Muscle of back (tissue), 13 donors: ENCODE measurements at places on chromosomes 5 and 9. TPM values are rescaled to one million over a fixed set of nuclear protein-coding genes. Genes with fewer than 3 reads are reported as not detected.

GRCh38 chr9:3288686-3289085, 237.1 kb downstream of the RFX3 start:
- no peak for DNase-seq

- peak; percentile 58 for DNase-seq
Observed at GRCh38 chr5:57843059-57843367, 360.4 kb upstream of the ACTBL2 start.

- no peak for DNase-seq
Observed at GRCh38 chr9:137222190-137223077, at the start of gene RNF208. Gene RNF208 (minus strand): TSS chr9:137222240. CDS start chr9:137221212, 1,028 bp downstream.

GRCh38 chr5:161302559-161302958, 244.0 kb downstream of the GABRB2 start:
- peak; percentile 23 for DNase-seq

Gene MEGF10
- polyA plus RNA-seq = 33.3 TPM

DNA sequence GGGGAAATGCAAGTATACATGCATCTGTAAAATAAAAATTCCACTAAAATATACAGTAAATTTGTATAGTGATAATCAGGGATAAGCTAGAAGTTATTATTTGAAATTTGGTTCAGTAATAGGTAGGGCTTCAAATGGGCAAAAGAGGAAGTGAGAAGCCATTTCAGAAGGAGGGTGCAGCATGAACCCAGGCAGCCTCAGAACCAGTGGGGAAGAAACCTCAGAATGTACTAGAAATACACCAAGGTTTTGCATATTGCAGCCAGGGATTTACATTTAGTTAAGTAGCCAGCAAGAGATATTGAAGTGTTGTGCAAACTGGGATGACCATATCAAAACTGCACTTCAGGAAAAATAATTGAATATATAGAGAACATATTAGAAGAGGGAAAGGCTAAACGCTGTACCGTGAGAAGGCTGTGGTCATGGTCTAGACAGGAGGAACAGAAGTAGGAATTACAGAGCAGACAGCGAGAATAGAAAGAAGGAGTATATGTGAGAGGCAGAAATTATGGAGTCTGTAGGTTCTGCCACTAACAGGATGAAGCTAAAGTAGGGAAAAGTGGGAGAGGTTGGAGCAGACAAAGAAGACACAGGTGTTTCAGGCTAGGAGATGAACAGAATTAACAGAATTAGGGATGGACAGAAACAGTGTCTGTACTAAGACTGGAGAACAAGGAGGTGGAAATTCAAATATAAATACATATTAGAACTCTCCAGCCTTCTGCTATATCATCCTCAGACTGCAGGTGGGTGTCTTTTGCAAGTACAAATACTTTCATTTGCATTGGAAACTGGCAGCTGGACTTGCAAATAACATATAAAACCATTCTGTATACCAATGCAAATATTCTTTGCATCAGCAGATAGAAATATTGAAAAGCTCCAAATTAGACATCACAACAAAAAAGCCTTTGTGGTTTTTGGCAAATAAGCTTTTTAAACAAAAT, 335.6 kb downstream of the ZNF608 start:
- DNase-seq = no peak

GRCh38 chr5:174505621-174506020, 218.8 kb upstream of the MSX2 start:
- no peak for DNase-seq

- DNase-seq = no peak
Observed at GRCh38 chr5:143213851-143214363, 189.6 kb downstream of the NR3C1 start.

- no peak for DNase-seq
Observed at GRCh38 chr5:65808251-65808741, 86.3 kb downstream of the NLN start.

DNA sequence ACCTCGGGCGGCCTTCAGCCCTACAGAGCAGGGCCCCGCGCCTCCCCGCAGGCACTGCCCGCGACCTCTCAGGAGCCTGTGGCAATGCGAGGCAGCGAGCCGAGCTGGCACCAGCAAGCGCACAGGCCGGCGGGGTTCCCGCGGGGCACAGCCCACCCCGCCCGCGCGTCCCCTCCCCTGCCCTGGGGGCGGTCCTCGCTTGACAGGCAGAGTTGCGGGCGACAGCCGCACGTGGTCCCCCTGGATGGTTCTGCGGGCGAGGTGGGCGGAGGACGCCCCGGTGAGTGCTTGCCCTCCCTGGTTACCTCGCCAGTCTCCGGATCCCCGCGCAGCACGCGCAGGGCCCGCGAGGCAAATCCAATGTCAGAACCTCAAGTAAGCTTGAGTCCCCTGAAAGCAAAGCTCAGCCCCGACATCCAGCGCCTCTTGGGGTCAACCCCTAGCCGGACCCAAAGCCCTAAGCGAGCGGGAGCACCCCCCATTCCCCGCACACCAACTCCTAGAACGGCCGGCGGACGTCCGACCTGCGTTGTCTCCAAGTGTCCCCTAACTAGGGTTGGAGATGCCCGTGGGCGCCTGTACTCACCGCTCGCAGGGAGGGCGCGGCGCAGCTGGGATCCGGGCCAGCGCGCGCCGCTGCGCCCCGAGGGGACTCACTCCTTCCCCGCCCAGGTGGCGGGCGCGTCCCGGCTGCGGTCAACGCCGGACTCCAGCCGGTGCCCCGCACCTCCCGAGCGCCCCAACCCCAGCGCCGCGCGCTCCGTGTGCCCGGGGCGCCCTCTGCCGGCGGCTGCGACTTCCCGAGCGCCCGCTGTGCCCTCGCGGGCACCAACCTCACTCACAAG, at the start of gene DRD1:
TSS of gene DRD1 (minus strand) at position 123 of the 845 bp plus-strand sequence. CDS start 1,083 bp downstream, outside the sequence.
- peak; percentile 37 for DNase-seq

Gene CAST
- polyA plus RNA-seq = 119 TPM

DNA sequence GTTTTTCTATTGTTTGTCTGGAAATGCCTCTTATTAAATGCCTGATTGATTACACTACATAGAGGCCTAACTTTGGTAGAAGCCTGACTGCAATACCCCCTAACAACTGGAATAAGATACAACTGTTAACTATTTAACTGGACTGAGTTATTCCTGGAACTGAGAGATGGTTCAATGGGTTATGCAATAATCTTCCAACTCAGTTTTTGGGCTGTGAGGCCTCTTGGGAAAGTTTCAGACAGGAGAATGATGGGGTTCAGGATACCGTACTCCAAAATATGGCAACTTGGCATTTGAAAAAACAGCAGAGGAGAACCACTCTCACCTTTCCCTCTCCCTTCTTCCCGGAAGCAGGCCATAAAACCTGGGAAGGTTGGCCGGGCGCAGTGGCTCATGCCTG, 19.2 kb upstream of the PCDH1 start:
- no peak for DNase-seq

Gene FOCAD
- 17.9 TPM for polyA plus RNA-seq

Gene SLC45A2
- polyA plus RNA-seq = 0.20 TPM

DNA sequence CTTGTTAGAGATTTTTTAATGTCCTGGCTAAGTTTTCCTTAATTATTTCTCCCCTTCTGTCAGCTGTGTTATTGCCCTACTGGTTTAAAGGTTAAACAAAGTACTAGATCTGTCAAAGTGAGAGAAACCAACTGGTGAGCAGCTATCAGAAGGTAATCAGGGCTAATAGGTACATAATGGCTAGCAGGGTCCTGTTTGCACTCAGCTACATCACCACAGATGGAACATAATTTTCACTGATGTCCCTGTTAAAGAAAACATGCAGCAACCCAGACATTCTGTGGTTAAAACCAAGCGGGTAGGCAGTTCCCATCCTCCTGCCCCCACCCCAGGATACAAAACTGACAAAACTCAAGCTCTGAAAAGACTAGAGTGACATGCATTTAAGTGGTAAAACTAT, 473.9 kb downstream of the NR2F1-AS1 start:
- no peak for DNase-seq

- DNase-seq = no peak
Observed at GRCh38 chr5:80067531-80068245, 32.5 kb downstream of the THBS4 start.

GRCh38 chr9:131447600-131447999, 53.7 kb downstream of the PRRC2B start:
- DNase-seq = no peak

DNA sequence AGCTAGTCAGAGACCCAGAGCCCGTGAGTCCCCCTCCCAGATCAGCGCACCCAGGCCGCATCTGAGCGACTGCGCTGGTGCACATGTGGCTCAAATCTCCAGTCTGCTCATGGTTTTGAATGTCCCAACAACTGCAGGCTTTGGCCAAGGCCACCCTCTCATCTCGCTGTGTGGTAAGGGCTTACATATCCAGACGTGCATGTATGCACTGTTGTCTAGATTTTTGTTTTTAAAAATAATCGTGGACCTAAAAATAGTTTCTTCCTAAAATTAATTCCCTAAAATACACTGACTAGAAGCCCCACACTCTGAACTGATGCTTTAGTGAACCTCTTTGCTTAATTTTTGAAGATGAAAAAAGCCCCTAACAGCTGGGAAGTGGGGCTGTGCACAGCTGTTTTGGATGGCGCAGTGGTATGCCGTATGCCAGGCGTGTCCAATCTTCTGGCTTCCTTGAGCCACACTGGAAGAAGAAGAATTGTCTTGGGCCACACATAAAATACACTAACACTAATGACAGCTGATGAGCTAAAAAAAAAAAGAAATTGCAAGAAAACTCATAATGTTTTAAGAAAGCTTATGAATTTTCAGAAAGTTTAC, 143.0 kb upstream of the LHFPL2 start:
- DNase-seq = peak; percentile 37

Gene RNF208
- polyA plus RNA-seq = 4.5 TPM

- DNase-seq = no peak
Observed at GRCh38 chr5:85096421-85096820, 711.7 kb upstream of the EDIL3 start.

DNA sequence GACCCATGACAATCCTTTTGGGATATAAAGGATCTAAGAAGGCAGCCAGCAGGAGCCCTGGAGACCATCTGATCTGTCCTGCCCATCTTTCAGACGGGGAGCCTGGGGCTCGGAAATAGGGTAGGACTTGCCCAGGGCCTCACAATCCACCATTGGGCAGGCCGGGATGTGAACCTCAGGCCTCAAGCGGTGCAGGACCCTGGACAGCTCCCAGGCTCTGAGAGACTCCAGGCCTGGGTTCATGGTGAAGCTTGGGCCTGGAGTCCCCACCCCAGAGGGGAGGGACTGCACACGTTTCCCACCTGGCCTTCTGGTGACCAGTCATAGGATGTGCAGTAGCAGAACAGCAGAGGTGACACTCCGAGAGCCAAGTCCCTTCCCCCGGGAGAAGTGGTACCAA, 36.6 kb upstream of the RAPGEF1 start:
- peak; percentile 55 for DNase-seq

- no peak for DNase-seq
Observed at GRCh38 chr9:134935056-134935640, 17.4 kb upstream of the FCN1 start.

Gene HNRNPA0
- 32.7 TPM for polyA plus RNA-seq

Gene NANS
- 34.3 TPM for polyA plus RNA-seq

- DNase-seq = peak; percentile 23
Observed at GRCh38 chr5:115977096-115977495, 14.8 kb downstream of the LVRN start.

DNA sequence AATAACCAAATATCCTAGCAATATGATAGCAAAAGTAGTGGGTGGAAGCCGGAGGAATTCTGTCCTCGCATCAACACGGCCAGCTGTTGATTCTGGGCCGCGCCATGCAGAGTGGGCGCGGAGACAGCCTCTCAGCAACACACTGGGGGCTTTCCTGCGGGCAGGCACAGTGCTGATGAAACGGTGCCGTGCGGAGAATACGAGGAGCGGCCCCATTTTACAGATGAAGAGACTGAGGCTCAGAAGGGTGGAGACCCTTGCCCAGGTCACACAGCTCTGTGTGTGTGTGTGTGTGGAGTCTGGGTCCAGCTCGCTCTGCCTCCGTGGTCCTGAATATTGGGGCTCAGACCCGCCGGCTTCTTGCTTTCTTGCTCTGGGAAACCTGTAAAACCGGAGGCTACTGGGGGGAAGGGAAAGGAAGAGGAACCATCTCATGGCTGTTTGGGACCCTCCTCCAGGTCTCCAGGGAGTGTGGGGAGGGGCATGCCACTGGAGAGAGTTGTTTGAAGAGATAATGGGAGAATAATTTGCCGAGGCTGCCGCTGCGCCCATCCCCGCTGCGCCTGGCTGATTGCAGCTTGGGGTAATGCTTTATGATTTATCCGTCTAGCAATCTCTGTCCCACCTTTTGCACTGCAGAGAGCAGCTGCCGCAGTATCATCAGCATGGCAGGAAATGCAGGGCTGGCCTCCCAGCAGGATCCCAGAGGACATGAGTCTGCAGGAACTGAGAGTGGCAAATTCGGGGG, 36.6 kb downstream of the NCS1 start:
- no peak for DNase-seq

DNA sequence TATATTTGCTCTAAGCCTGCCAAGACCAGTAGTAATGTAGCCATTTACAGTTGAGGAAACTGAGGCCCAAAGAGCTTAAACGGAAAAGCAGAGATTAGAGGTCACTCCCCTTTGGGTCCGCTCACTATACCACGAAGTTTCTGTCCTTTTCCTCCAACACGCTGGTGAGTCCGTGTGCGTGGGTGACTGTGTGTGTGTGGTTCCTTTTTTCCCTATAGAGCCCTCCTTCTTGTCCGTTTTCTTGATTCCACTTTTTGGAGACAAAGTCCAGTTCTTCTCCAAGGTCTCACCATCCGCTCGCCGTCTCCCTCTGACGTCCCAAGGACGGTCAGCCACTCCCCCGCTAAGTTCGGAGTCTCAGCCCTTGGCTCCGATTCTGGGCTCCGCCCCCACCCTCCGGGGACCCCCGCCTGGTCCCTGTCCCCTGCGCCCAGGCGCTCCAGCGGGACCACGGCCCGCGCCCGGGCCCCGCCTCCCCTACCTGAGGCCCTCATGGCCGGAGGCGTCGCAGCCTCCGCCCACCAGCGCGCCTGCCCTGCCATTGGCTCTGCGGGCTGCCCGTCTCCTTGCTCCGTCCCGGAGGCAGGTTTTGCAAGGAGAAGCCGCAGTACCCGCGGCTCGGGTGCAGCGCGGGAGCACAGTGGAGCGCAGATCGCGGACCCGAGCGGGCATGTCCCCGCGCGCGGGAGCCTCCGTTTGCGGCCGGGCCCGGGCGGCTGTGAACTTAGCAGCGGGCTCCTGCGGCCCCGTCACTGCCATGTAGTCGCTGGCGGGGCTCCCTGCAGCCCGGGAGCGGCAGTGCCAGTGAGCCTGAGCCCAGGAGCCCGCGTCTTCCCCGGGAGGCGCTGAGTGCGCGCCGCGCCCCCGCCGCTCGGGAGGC, at the start of gene MAST4:
TSS of gene MAST4 (plus strand) at position 638 of the 880 bp plus-strand sequence. CDS start 263 bp downstream, outside the sequence.
- peak; percentile 90 for DNase-seq

Gene BSPRY
- 0.49 TPM for polyA plus RNA-seq

DNA sequence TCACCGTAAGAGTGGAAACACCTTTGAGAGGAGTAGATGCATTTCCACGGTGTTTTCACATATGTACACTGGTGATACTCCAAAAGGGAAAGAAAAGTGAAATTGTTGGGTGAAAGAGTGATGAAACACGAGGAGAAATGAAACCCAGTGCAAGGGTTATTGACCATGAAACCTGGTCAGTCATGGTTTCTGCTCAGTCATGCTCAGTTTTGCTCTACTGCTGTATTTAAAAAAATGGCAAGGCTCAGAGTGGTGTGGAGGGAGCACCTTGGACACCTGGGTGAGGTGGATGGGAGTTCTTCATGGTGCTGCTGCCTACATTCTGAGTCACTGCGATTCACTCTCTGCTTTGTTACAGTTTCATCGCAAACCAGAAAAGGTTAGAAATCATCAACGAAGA, 32.3 kb downstream of the NTRK2 start:
- DNase-seq = no peak

GRCh38 chr9:132982458-132982857, 4.0 kb downstream of the GFI1B start:
- DNase-seq = no peak
